ENCODE measurements at places on chromosomes 16 and 17. TPM values are rescaled to one million over a fixed set of nuclear protein-coding genes. Genes with fewer than 3 reads are reported as not detected.

PABPN1L gene
- total RNA-seq, result 3.9 TPM

KRT12 gene
- not detected for total RNA-seq

MT1B gene
- not detected for total RNA-seq

USP7 gene
- total RNA-seq, result 167 TPM

TBC1D3C gene
- total RNA-seq, result not detected

TBC1D3 gene
- not detected for total RNA-seq

KRT33A gene
- total RNA-seq, result not detected

TLCD2 gene
- 0.96 TPM for total RNA-seq

DNA sequence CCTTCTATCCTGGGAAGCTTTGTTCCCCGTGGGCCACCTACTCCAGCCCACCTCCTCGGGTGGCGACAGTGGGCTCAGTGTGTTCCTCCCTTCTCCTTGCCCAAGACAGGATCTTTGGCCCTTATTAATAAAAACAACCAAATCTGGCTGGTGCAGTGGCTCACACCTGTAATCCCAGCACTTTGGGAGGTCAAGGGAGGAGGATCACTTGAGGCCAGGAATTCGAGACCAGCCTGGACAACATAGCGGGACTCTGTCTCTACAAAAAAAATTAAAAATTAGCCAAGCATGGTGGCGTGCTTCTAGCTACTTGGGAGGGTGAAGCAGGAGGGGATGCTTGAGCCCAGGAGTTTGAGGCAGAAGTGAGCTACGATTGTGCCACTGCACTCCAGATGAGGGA is 42.2 kb downstream of the SOCS1 start:
- no peak overlapping the region for H3K4me3 ChIP-seq
- H3K27me3 ChIP-seq, result peaks cover 5% of the 10 kb centered on the region
- no peak for DNase-seq
- H3K27ac ChIP-seq, result no peak overlapping the region
- H3K4me1 ChIP-seq, result peaks cover 1% of the 10 kb centered on the region
- no peaks in the 10 kb centered on the region for H3K36me3 ChIP-seq

DNA sequence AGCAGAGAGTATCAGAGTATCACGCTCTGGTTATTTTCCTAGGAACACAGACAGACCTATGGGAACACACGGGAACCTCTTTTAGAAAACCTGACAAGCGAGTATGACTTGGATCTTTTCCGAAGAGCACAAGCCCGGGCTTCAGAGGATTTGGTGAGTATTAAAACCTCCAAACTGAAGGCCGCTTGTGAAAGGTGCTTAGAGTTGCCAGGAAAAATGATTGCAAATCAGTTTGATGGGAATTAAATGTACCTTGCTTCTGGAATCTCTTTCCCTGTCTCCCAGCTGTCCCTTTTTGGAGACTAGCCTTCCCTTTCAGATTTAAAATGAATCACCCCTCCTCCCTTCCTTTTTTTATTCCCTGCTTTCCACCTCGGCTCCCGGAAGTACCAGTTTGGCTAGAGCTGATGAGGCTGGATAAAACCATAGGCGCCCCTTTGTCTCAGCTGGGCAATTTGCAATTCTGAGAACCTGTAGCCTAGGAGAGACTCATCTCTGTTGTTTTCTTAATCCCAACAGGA is 27.3 kb downstream of the KAT7 start:
- H3K27ac ChIP-seq, result peak overlapping the region; percentile 48
- peaks cover 2% of the 10 kb centered on the region for H3K27me3 ChIP-seq
- peak overlapping the region; percentile 36 for H3K4me3 ChIP-seq

GRCh38 chr16:28212532-28212873 is 738 bp upstream of the XPO6 start:
- peaks cover 8% of the 10 kb centered on the region for H3K4me1 ChIP-seq
- H3K4me3 ChIP-seq, result peak overlapping the region; percentile 96
- no peak for DNase-seq

DNA sequence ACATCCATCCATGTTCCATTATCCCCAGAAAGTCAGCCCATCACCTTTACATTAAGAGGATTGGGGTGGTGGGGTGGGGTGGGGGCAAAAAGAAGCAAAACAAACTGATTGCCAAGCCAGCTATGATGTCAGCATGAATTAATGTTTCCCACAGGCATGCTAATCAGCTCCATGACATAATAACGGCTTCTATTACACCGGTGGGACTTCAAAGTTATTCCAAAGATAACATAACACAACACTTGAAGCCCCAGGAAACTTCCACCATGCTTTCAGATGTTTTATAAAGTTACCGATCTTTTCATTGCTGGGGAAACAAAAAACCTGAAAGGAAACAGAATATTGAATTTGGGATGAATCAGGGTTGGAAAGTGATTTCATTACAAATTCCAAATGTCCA is 155.9 kb upstream of the IRX5 start:
- no peak for DNase-seq
- no peak overlapping the region for H3K27ac ChIP-seq
- H3K4me3 ChIP-seq, result no peak overlapping the region
- H3K36me3 ChIP-seq, result no peaks in the 10 kb centered on the region
- peaks cover 1% of the 10 kb centered on the region for H3K4me1 ChIP-seq

DNA sequence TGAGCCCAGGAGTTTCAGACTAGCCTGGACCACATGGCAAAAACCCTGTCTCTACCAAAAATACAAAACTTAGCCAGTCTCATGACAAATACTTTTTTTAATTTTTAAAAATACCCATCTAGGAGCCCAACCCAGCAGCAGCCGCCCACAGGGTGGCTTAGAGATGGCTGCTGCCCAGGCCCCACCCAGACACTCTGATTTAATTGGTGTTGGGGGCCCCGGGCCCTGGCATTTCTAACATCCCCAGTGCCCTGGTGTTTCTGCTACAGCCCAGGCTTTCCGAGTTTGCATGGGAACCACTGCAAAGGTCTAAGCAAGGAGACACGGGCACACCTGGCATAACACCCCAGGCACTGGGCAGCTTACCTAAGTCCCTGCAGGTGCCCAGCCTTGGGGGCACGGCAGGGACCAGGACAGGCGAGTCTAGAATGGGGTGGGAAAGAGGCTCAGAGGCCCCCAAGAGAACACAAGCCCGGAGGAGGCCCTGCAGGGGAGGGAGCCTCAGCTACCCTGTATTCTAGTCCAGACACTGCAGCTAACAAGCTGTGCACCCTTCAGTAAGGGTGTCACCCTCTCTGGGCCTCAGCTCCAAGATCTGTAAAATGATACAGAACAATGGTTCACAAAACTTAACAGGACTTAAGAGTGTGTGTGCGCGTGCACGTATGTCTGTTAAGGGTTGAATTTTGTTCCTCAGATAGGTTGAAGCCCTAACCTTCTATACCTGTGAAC is 48.8 kb downstream of the RMI2 start:
- no peak overlapping the region for H3K4me3 ChIP-seq
- DNase-seq, result peak; percentile 2
- peaks cover 11% of the 10 kb centered on the region for H3K27me3 ChIP-seq
- H3K36me3 ChIP-seq, result no peaks in the 10 kb centered on the region
- peaks cover 12% of the 10 kb centered on the region for H3K4me1 ChIP-seq

DNA sequence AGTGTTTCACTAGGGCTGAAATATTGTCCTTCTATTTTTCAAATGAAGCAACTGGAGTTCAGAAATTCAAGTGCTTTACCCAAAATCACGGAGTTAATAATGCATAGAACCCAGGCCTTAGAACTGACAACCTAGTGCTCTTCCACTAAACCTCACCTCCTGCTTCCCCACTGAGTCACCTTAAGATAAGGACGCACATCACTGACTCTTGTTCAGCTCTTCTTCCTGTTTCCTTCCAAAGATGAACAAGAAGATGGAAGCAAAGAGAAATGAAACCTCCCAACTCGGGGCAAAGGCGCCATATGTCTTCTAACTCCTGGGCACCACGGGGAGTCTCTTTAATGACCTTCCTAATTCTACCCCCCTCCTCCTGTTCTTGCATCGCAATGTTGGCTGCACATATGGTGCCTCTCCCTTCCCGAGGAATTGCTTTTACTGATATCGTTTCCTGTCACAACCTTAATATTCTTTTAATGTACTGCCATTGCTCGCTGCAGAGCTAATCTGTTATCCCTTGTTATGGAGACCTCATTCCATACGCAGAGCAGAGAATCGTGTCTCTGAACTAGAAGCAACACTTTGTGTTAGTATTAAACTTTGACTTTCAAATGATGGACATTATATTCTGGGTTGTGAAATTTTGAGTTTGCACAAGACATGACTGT is 591.4 kb downstream of the TMEM114 start:
- H3K36me3 ChIP-seq, result no peaks in the 10 kb centered on the region
- no peak overlapping the region for H3K27ac ChIP-seq
- no peak for DNase-seq
- peaks cover 1% of the 10 kb centered on the region for H3K27me3 ChIP-seq

GRCh38 chr16:3770530-3770929 is 53.2 kb upstream of the TRAP1 start:
- H3K4me3 ChIP-seq, result no peak overlapping the region
- H3K27me3 ChIP-seq, result peaks cover 6% of the 10 kb centered on the region
- no peak overlapping the region for H3K27ac ChIP-seq

DNA sequence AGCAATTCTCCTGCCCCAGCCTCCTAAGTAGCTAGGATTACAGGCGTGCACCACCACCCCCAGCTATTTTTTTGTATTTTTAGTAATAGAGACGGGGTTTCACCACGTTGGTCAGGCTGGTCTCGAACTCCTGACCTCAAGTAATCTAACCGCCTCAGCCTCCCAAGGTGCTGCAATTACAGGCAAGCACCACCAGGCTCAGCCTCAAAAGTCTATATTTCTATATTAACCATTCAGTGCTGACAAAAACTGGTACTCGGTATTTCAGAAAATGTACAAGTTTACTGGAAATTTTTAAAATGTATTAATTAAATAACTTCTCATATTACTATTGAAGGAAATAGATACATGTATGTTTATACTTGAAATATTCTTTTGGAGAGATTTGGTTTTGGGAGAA is 1.4 kb upstream of the HEXD start:
- no peak for DNase-seq
- H3K36me3 ChIP-seq, result peaks cover 15% of the 10 kb centered on the region
- no peak overlapping the region for H3K4me3 ChIP-seq
- peaks cover 2% of the 10 kb centered on the region for H3K27me3 ChIP-seq
- peaks cover 14% of the 10 kb centered on the region for H3K4me1 ChIP-seq

GRCh38 chr17:78316867-78317789 is 42.7 kb downstream of the SOCS3 start:
- H3K27me3 ChIP-seq, result peaks cover 16% of the 10 kb centered on the region
- no peak for DNase-seq
- peaks cover 12% of the 10 kb centered on the region for H3K4me1 ChIP-seq
- no peak overlapping the region for H3K4me3 ChIP-seq
- no peak overlapping the region for H3K27ac ChIP-seq
- H3K36me3 ChIP-seq, result no peaks in the 10 kb centered on the region

- no peaks in the 10 kb centered on the region for H3K27me3 ChIP-seq
- H3K27ac ChIP-seq, result no peak overlapping the region
- no peaks in the 10 kb centered on the region for H3K4me1 ChIP-seq
Measured at GRCh38 chr17:52064791-52065211, 93.7 kb downstream of the CA10 start.

GRCh38 chr16:29712809-29713208 is 33.0 kb downstream of the C16orf54 start:
- DNase-seq, result no peak
- no peak overlapping the region for H3K4me3 ChIP-seq
- peaks cover 2% of the 10 kb centered on the region for H3K27me3 ChIP-seq
- H3K36me3 ChIP-seq, result no peaks in the 10 kb centered on the region
- H3K4me1 ChIP-seq, result peaks cover 2% of the 10 kb centered on the region

DNA sequence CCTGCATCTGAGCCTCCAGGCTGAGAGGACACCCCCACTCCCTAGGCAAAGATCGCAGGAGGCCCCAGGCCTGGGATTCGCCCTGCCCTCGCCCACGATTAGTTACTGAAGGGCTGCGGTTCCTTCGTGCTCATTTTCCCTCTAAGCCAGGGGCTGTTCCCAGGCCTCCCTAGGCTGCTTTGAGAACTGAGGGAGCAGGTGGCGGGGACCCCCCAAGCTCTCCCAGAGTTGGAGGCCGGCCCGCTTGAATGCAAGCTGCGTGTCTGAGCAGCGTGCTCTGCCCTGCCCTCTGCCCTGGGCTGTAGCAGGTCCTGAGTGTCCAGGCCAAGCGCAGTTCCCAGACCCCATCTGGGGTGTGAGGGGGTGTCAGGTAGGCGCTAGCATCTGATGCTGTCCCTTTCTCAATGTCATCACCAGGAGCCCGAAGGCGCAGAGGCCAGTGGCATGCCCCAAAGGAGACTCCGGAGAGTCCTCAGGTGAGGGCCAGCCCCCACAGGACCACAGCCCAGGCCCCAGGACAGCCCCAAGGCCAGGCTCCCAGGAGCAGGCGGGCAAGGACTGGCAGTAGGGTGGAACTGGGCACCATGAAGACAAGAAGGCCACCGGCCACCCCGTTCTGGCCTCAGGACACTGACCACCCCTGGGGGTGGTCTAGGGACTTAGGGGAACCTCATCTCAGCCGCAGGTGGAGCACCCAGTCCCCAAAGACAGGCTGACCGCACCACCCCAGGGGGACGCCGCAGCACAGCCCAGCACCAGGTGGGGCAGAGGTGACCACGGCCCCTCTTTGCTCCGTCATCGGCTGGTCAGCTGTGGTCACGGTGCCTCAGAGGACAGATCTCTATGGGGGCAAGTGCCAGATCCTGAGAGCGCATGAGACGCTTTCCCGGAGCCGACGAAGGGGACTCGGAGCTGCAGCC is 14.6 kb downstream of the ENDOV start:
- H3K4me3 ChIP-seq, result no peak overlapping the region
- no peak overlapping the region for H3K27ac ChIP-seq
- DNase-seq, result no peak
- H3K4me1 ChIP-seq, result peaks cover 2% of the 10 kb centered on the region
- H3K36me3 ChIP-seq, result no peaks in the 10 kb centered on the region

- no peaks in the 10 kb centered on the region for H3K4me1 ChIP-seq
- H3K36me3 ChIP-seq, result no peaks in the 10 kb centered on the region
- no peak overlapping the region for H3K4me3 ChIP-seq
- H3K27ac ChIP-seq, result no peak overlapping the region
Measured at GRCh38 chr16:1443403-1443973, 868 bp downstream of the CCDC154 start.

DNA sequence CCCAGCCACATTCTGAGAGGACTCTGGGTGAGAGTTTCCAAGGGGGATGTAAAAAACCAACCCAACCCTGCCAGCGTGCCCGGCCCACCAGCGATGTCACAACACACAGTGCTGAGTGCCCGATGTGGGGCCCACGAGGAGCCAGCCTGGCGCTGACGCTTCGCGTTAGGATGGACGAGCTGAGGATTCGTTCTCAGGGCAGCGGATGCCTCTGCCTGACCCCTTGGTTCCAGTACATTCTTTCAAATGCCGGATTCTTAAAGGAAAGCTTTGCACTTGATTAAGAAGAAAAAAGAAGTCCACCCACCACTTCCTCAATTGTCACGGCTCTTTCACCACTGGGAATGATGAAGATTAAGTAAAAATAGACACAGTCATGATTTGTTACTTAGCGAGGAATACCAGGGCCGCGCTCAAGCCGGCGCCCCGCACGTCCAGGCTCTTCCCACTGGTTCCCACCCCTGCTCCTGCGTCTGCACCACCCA is 79.4 kb downstream of the IRF8 start:
- no peak overlapping the region for H3K27ac ChIP-seq
- peaks cover 5% of the 10 kb centered on the region for H3K27me3 ChIP-seq
- no peak overlapping the region for H3K4me3 ChIP-seq
- peaks cover 4% of the 10 kb centered on the region for H3K36me3 ChIP-seq
- H3K4me1 ChIP-seq, result no peaks in the 10 kb centered on the region

- H3K4me1 ChIP-seq, result peaks cover 15% of the 10 kb centered on the region
- peak overlapping the region; percentile 96 for H3K27ac ChIP-seq
- peak overlapping the region; percentile 75 for H3K4me3 ChIP-seq
- H3K27me3 ChIP-seq, result peaks cover 11% of the 10 kb centered on the region
- no peaks in the 10 kb centered on the region for H3K36me3 ChIP-seq
- DNase-seq, result peak; percentile 88
Measured at GRCh38 chr16:67396159-67397035, 3.1 kb upstream of the TPPP3 start.

GRCh38 chr17:37792787-37793186 is 47.9 kb upstream of the HNF1B start:
- no peaks in the 10 kb centered on the region for H3K27me3 ChIP-seq
- no peaks in the 10 kb centered on the region for H3K4me1 ChIP-seq
- no peak overlapping the region for H3K4me3 ChIP-seq
- peaks cover 3% of the 10 kb centered on the region for H3K36me3 ChIP-seq
- no peak for DNase-seq
- no peak overlapping the region for H3K27ac ChIP-seq

Measured in glutamatergic neuron (in vitro differentiated cells).